ENCODE measurements at places on chromosomes 12 and 14.

DNA sequence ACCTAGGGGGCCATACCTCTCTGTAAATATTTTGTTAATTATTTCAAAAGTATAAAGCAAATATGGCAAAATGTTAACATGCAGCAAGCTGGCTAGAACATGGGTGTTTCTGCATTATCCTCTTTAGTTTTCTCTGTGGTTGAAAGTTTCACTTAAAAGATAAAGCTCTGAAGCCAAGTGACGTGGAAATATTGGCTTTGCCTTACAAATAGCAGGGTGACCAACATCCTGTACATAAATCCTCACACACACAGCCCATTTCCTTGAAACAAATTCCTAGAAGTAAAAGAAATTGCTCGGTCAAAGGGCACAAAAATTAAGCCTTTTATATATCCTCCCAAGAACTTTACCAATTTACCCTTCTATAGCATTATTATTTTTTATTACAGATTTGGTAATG lies 10.6 kb upstream of the VWF start:
- no peak for DNase-seq

DNA sequence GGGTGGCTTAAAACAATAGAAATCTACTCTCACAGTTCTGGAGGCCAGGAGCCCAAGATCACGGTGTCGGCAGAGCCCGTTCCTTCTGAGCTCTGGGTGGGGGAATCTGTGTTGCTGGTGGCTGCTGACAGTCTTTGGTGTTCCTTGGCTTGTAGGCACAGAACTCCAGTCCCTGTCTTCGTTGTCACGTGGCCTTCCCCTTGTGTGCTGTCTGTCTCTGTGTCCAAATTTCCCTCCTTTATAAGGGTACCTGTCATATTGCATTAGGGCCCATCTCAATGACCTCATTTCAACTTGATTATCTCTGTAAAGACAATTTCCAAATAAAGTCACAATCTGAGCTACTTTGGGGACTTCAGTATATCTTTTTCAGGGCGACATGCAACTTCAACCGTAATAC lies 81.6 kb downstream of the CCDC92 start:
- no peak for DNase-seq

DNA sequence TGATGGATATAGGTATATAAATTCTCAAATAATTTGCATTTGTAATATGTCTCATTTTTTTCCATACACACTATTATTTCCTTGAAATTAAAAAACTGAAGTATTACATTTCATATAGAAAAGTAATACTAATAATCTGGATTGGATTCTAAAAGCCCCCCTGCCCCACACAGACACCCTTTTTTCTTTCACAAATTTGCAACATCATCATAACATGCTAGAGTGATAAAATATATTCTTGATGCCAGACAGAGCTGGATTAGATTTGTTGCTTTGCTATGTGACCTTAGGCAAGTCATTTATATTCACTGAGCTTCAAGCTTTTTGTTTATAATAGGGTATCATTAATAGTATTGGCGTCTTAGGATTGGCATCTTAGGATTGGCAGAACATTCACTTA lies 6.7 kb upstream of the PKP2 start:
- no peak for DNase-seq

DNA sequence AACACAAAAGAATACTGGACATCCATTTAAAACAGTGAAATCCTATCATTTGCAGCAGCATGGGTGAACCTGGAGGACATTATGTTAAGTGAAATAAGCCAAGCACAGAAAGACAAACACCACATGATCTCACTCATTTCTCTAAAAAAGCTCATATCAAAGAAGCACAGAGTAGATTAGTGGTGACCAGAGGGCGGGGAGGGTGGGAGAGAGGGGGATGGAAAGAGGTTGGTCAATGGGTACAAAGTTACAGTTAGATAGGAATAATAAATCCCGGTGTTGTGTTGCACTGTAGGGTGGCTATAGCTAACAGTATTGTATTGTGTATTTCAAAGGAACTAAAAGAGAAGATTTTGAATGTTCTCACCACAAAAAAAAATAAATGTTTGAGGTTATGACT lies 52.4 kb downstream of the DUSP6 start:
- no peak for DNase-seq

- no peak for DNase-seq
These were observed 395.3 kb downstream of the AEBP2 start for GRCh38 chr12:19834592-19834991.

GRCh38 chr14:85602345-85602744 lies 72.4 kb downstream of the FLRT2 start:
- DNase-seq, result no peak

GRCh38 chr14:100109594-100109955 lies 44.4 kb downstream of the EVL start:
- DNase-seq, result no peak

DNA sequence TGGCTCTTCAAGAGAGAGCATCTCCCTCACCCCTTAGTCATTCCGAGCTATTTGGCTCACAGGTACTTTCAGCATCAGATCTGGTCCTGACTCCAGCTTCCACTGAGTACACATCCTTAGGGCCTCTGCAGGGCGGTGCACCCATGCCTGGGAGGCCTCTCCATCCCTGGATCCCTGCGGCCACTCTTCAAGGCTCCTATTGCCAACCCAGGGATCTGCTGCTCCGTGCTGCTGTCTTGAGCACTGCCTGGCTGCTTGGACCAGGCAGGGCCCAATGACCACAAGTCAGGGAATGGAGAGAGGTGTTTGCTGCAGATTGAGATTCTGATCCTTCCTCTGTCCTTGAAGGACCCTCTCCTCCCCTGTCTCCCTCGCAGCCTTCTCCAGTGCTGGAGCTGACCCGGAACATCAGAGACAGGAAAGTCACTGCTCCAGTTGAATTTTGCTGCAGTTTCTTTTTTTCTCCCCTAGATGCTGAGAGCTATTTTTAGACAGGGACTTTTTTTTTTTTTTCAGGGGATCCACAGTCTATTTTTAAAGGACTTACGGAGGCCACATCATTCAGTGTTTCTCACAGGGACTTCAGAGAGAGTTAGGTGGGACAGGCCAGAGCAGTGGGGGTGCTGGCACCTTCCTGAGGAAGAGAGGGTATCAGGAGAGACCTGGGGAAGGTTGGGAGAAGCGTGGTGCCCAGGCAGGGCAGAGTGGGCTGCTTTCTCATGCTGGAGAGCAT lies 50.1 kb upstream of the KCNA1 start:
- DNase-seq, result no peak

DNA sequence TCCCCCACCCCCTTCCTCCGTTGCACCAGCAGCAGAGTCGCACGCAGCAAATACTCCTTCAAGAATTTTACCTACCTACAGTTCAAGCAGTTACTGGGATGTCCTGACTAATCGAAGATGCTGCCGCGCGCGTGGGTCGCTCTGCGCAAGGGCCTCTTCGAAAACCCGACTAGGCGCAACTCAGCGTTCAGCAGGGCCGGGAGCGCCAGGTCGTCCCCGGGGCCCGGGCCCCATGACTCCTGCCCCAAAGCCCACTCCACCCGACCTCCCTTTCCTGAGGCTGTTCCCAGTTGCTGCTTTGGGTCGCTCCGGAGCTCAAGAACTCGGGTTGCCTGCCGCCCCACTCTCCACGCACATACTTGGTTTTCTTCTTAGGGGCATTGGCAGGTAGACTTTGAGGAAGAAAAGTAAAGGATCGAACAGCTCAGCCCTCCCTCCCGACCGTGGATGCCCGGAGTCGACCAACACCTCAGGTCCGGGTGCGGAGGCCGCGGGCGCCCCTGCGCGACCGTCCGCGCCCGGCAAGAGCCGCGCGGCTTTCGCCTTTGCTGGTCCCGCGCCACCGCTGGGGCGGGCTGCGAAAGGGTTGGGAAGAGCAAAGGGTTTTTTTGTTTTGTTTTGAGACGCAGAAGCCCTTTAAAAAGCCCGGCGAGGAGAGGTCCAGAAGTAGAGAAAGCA lies 1.9 kb downstream of the BMP4 start:
- DNase-seq, result no peak

- peak; percentile 5 for DNase-seq
These were observed 466 bp downstream of the SAV1 start for GRCh38 chr14:50667684-50667995.

GRCh38 chr12:53005215-53005985 lies 856 bp upstream of the EIF4B start:
- DNase-seq, result no peak

GRCh38 chr12:91225316-91225715 lies 42.7 kb upstream of the DCN start:
- DNase-seq, result no peak

GRCh38 chr14:70597731-70598130 lies 2.7 kb downstream of the MED6 start:
- no peak for DNase-seq

- no peak for DNase-seq
These were observed 15.9 kb downstream of the DENND5B start for GRCh38 chr12:31574803-31575575.

DNA sequence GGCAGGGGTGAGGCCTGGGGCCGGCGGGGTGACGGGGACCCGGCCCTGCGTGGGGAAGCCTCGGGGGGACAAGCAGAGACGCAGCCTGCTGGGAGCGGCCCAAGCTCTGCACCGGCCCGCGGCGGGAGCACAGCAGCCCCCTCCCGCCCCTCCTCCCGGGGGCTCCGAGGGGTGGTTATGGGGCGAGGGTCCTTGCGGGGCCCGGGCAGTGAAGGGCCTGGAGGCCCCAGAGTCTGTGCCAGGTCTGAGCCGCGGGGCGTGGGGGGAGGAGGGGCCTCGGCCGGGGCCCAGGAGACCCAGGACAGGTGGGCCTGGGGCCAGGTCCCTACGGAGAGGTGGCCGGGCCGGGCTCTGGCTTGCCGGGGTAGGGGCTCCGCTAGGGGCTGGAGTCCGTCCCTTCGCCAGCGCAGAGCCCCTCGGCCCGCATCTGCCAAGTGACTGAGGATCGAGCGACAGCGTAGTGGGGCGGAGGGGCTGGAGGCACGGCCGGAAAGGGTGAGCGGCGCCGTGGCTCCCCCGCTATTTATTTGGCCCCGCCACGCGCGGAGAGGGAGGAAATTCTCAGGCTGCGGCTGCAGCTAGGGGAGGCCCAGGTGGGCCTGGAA lies 495 bp downstream of the TMEM121 start:
- no peak for DNase-seq
